ENCODE measurements at places on chromosomes 2 and 18.

GRCh38 chr2:41958251-41958650 lies 89.6 kb upstream of the PKDCC start:
- no peak for DNase-seq

GRCh38 chr2:4134551-4135550 lies 431.5 kb downstream of the DCDC2C start:
- no peak for DNase-seq

DNA sequence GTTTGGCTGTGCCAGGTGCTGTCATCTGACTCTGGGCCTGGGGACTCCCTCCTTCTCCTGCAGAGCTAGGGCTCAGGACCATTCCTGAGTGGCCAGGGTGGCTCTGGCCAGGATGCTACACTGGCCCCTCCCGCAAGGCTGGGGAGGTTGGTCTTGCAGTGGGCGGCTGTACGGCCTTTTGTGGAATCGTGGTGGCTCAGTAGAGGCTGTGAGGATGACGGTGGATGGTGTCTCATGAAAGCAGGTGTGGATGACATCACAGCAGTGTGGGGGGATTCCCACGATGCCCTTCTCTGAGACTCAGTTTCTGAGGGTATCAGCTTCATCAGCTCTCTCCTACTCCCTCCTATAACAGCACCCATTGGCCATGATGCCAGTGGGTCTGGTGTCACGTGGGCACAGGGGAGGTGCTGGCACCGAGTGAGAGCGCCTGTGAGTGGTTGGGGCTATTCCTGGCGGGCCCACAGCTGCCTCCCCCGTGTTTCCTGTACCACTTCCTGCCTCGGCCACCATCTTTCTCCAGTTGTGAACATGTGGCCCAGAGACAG lies 144.2 kb upstream of the HDAC4 start:
- no peak for DNase-seq

GRCh38 chr2:234632527-234633391 lies 135.9 kb upstream of the ARL4C start:
- DNase-seq, result no peak

- no peak for DNase-seq
Observed at GRCh38 chr2:112048887-112049286, 6.2 kb upstream of the TMEM87B start.

- no peak for DNase-seq
Observed at GRCh38 chr2:28543316-28544035, 47.6 kb downstream of the PLB1 start.

GRCh38 chr2:130787841-130788240 lies 32.5 kb downstream of the AMER3 start:
- no peak for DNase-seq

DNA sequence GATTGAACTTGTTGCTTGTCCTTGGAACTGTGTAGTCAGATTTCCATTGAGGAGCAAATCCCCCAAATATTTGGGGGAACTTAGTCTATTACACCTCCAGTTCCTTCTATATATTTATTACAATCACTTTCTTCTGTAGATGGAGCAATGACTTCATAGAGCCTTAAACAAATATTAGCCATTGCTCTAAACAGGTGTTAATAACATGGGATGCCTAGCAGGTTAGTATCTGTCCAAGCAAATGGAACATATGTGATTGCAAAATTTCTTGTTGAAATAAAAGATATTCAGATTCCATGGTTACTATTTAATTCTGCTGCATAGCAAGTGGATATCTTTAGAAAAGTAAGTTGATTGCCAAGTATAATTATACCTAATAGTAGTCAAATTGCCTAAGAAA lies 207.6 kb upstream of the NABP1 start:
- DNase-seq, result no peak

GRCh38 chr2:44741507-44741906 lies 200.0 kb upstream of the SIX3 start:
- DNase-seq, result no peak

- DNase-seq, result no peak
Observed at GRCh38 chr2:200679127-200679526, 93.3 kb downstream of the AOX1 start.

DNA sequence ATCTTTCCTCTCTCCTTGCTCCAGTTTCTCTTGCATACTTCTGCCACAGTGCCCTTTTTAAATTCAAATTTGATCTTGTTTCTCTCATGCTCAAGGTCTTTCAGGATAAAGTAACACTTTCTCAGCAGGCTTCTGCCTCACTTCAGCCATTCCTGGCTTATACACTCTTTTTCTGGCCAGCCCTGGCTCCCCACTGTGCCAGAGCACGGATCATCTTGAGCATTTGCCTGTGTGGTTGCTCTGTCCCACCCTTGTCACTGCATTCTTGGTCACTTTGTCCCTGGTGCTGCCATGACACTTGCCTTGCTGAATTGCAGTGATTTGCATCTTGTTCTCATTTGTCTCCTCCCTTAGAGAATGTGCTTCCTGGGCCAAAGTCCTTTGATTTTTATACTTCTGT lies 634.3 kb downstream of the TMEM182 start:
- no peak for DNase-seq

- no peak for DNase-seq
Observed at GRCh38 chr2:219078126-219078525, 17.4 kb upstream of the IHH start.

DNA sequence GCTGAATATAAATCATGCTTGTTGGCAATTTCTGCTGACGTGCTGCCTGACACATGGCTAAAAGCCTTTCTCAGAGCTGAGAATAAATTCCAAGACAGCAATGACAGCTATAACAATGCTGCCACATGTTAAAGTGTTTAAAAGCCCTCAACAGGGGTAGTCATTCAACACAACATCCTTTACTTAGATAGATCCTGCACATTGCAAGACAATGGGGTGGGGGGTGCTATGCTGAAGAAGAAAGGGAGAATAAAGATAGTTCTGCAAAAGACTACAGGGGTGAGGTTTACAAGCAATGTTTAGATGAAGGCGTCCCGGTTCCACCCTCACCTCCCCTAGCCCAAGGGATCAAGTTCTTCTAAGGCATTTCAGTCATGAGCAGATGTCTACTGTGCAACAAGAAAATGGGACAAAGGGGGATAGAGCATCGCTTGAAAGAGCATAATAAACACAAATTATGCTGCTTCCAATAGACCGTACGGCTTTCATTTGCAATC lies 291.0 kb upstream of the ACVR2A start:
- no peak for DNase-seq

GRCh38 chr2:174901075-174901474 lies 104.1 kb downstream of the CHN1 start:
- DNase-seq, result no peak

DNA sequence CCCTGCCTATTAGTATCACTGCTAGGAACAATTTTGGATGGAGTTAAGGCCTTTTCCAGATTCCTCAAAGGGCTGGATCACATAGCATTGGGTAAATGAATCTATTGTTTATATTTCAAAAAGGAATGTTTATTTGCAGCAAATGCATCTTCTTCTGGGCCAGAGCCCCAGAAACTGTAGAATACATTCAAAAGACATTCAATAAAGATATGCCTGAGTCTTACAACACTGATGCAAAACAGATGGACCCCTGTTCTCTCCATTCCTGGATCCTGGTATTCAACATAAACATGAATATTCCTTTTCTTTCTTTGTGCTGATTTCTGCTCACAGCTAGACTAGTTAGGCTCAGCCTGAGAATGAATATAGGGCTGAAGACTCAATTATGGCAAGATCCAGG lies 227.2 kb upstream of the KLHL29 start:
- no peak for DNase-seq

- no peak for DNase-seq
Observed at GRCh38 chr2:88247531-88247930, 77.4 kb downstream of the THNSL2 start.

DNA sequence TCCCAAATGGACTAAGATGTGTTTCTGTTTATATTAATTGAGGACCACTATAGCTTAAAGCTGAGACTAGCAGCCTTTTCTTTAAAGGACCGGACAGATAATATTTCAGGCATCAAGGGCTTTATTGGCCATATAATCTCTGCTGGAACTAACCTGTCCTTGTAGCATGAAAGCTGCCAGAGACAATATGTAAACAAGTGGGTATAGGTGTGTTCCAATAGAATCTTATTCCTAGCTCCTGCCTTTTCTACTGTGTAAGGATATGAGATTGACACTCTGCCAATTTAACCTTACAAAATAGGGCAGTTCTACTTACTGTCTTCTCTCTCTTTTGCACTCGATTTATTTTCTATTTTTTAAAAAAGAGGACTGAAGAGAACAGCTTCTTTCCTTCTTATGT lies 74.0 kb downstream of the RHBDD1 start:
- DNase-seq, result no peak

GRCh38 chr2:117786520-117786919 lies 28.0 kb upstream of the DDX18 start:
- no peak for DNase-seq

GRCh38 chr2:66850376-66850775 lies 415.5 kb downstream of the MEIS1 start:
- no peak for DNase-seq

- DNase-seq, result no peak
Observed at GRCh38 chr2:220707261-220707660, 864.8 kb downstream of the EPHA4 start.

- DNase-seq, result no peak
Observed at GRCh38 chr2:67798541-67799160, 264.2 kb downstream of the C1D start.

GRCh38 chr18:54257015-54257414 lies 12.3 kb upstream of the POLI start:
- no peak for DNase-seq

DNA sequence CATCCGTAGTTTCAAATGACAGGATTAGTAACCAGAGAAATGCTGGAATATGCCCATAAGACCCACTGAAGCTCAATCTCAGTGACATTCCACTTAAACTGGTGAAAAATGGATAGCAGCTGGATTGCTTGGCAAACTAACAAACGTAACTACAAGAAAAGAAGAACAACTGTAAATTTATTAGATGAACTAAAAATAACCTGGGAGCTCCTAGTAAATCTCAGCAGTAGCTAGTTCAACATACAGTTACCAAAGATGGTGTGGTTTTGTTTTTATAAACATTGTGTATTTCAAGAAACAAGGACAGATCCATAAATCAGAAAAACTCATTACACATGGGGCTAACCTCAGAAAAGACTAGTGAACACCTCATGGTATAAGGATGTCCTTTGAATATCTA lies 531.9 kb downstream of the XIRP2 start:
- no peak for DNase-seq

- no peak for DNase-seq
Observed at GRCh38 chr18:76252880-76253279, 242.2 kb downstream of the ZNF516 start.

DNA sequence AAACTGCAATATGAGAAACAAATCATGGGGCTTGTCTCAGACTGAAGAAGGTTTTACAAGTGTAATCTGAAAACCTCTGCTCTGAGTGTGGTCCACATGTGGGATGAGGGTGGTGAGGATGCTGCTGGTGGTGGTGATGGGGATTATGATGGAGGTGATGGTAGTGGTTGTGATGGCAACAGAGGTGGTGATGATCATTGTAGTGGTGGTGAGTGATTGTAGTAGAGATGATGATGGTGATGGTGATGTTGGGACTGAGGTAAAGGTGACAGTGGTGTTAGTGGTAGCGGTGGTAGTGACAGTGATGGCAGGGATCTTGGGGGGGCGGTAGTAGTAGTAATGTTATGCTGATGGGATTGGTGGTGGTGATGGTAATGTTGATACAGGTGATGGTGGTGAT lies 217.8 kb downstream of the ANAPC1 start:
- no peak for DNase-seq

DNA sequence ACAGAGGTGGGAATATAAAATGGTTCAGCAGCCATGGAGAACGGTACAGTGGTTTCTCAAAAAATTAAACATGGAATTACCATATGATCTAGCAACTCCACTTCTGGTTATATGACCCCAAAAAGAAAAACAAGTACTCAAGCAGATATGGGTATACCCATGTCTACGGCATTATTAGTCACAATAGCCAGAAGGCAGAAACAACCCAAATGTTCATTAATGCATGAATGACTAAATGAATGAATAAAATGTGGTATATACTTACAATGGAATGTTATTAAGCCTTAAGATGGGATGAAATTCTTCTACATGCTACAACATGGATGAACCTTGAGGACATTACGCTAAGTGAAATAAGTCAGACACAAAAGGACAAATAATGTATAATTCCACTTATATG lies 266.8 kb upstream of the FBXO11 start:
- DNase-seq, result no peak

DNA sequence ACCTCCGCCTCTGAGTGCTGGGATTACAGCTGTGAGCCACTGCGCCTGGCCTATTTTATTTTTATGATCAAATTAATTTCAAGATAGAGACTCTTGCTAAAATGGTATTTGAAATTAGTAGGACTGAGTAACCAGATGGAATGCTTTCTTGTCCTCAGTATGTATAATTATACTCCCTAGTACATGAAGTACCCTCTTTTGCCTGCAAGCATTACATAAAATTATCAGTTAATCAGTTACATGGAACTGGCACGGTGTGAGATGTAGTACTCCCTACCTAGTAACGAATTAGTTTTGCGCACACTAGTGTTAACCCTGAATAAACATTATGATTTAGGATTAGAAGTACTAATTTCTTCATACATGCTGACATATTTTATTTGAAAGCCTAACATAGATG lies 41.6 kb downstream of the RBBP8 start:
- DNase-seq, result no peak

DNA sequence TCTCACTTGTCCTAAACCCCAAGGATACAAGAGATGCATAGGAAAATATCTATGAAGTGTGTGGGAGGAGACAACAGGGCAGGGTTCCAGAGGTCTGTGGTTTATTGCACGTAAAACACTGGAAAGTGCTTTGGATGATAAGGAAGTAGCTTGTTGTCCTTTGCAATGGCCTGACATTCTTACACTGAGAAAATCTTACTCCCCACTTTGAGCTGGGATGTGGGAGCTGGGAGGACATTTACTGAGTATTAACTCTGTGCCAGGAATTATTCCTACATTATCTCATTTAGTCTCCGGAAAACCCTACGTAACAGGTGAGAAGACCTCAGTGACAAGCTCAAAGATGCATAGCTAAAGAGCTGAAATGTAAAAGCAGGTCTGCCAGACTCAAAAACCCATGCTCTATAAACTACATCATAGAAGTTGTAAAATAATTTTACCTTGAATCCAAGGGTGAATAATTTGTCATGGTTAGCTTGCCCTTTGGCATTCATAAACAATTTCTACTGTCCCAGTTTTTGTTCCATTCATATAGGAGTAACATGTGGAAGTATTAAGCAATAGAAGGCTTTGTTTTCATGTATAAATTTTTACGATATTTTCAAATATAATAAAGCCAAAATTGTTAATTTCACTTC lies 9.2 kb upstream of the GALNT3 start:
- no peak for DNase-seq

DNA sequence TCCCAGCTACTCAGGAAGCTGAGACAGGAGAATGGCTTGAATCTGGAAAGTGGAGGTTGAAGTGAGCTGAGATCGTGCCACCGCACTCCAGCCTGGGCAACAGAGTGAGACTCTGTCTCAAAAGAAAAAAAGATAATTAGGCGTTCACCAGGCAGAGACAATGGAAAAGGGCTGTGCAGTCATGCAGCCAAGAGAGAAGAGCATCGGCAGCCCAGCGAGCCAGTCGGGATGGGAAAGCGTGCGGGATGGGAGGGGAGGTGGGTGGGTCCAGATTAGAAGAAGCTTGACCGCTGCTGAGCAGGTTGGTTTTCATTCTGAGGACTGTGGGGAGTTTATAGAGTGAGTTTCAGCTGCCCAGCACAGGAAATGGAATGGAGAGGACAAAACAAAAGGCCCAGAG lies 15.0 kb upstream of the CYS1 start:
- no peak for DNase-seq

- DNase-seq, result no peak
Observed at GRCh38 chr2:118388771-118389170, 300.5 kb downstream of the INSIG2 start.

All from substantia nigra (tissue), 51 donors.